ENCODE measurements at places on chromosomes 6 and 20.
A peak's percentile ranks its signal among the peaks of the same experiment; 100 is the strongest.

DNA sequence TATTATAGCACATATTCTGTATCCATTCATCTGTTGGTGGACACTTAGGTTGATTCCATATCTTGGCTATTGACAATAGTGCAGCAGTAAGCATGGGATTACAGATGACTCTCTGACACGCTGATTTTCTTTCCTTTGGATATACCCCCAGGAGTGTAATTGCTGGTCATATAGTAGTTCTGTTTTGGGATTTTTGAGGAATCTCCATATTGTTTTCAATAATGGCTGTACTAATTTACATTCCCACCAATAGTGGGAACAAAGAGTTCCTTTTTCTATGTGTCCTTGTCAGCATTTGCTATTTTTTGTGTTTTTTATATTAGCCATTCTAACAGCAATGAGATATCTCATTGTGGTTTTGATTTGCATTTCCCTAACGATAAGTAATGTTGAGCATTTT, 309.0 kb upstream of the JARID2 start:
- no peak for DNase-seq

DNA sequence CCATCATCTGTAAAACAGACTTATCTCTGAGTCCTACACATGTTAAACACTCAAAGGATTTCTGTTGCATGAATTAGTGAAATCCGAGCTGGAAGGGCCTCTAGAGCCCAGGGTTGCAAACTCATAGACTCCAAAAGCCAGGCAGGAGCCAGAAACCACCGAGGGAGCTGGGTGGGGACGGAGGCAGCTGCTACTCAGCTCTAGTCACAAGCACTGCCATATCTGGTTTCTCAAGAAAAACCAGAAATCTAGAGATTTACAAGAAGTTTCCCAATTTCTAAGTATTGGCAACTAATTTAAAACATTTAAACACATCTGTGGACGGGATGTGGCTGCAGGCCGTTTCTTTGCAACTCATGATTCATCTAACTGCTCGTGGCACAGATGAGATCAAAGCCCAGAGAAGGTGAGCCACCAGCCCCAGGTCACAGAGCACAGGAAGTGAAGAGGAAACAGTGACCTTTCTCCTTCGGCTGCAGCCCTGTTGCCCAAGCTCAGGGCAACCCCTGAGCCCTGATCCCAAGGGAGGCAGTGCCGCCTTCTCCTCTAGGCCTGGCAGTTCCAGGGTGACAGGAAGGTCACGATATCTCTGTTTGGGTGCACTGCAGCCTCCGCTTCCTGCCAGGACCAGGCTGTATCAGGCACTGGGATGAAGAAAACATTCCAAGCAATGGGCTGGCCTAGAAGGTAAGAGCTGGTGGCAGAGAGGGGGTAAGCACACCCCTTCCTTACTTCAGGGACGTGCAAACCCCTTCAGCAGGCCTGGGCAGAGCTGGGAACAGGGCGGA, 26.4 kb upstream of the PTGIS start:
- DNase-seq, result no peak

- DNase-seq, result no peak
These were observed 143.1 kb upstream of the INSM1 start for GRCh38 chr20:20224806-20225205.

DNA sequence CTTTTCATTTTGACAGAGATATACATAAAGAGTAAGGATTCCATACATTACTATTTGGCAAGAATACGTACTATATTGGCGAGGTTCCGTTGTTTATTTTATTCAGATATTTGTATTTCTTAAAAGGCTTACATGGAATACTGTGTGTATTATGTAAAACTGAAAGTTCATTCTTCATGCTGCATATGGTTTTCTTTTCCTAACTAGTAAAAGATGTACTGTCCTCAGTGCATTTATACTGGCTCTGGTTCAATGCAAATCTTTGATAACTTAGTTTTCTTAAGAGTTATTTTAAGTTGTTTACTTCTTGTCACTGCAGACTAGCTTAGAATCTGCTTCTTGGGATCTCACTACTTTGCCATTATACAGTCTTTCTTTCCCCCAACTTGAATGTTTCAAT, 42.0 kb downstream of the ADGRB3 start:
- no peak for DNase-seq

GRCh38 chr20:1127840-1128239, 9.4 kb downstream of the PSMF1 start:
- no peak for DNase-seq

DNA sequence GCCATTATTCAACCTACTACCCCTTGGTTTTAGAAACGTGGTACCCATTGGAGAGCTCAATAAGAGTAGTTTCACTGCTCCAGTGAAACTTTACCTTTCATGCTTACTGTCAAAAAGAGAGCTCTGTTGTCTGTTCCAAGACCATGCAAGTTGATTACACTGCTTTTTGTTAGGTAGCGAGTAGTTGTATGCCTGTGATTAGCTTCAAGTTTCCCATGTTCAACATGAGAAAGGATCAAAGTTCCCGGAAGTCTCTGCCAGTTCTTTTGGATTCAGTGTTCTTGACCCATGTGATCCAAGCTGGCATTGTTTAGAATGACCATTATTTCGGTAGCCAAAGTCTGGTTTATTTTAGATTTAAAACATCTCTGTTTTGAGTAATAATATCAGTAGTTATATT, 107.1 kb downstream of the ZFAND3 start:
- DNase-seq, result no peak

DNA sequence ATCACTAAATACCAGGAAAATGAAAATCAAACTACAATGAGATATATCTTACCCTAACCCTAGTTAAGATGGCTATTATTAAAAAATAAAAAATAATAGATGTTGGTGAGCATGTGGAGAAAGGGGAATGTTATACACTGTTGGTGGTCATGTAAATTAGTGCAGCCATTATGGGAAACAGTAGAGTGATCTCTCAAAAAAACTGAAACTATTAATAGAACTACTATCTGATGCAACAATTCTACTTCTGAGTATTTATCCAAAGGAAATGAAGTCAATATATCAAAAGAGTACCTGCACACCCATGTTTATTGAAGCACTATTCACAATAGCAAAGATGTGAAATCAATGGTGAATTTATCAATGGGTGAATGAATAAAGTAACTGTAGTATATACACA, 48.6 kb downstream of the HLA-A start:
- DNase-seq, result no peak

DNA sequence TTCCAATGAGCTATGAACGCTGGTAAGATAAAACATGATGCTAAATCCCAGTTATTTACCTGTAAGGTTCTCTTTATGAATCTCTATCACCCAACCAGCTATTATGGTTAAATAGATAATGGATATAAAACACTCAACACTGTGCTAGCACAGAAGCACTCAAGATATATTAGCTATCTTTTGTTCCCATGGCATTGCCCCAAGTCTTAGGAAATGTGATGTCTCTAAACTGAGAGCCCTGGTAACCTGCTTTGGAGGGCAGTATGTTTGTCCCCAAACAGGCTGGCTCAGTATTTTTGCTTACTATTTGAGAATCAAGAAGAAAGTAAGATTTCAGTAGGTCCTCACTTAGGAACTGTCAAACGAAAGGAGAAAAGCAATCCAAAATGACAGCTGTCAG, 90.5 kb downstream of the BTBD9 start:
- DNase-seq, result no peak

GRCh38 chr6:169589699-169590257, 112.1 kb downstream of the WDR27 start:
- DNase-seq, result no peak

GRCh38 chr6:16922282-16922681, 161.0 kb upstream of the ATXN1 start:
- DNase-seq, result no peak

DNA sequence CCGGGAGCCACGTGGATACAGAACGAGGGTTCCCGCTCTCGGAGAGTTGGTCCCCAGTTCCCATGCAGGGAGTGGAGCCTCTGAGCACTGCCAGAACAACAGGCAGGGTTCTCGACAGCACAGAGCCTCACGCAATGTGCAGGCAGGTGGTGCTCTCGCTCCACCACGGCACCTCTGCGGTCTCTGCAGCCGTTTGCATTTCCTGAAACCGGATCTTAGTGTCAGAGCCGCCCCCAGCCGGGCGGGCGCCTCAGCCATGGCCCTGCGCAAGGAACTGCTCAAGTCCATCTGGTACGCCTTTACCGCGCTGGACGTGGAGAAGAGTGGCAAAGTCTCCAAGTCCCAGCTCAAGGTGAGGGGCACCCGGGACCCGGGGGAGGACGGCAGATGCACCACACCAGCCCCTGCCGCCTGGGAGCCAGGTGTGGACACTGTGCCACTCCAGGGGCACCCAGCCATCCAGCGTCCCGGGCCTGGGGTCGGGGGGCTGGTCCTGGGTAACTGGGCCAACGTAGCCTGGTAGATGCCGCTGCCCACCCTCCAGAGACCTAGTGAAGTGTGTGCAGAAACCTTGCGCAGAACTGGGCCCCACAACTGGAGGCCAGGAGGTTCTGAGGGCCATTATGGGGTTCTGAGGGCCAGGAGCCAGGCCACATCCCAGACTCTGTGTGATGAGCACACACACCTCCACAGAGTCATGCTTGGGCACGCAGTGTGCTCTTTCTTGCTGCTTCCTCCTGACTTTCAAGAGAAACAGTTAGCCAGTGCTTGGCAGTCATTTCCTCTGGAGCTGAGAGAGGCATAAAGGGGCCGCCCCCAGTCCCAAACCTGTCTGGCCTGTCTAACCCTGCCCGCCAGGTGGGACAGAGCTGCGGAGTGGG, at the start of gene DEF6:
DEF6 (plus strand) TSS at position 218 of the 881 bp plus-strand sequence; CDS start at position 257, 39 bp downstream.
- peak; percentile 78 for DNase-seq

- DNase-seq, result no peak
These were observed 19.1 kb upstream of the BNIP5 start for GRCh38 chr6:36355819-36356218.

GRCh38 chr6:105645958-105646357, 243.1 kb upstream of the PREP start:
- no peak for DNase-seq

- DNase-seq, result no peak
These were observed 151.3 kb downstream of the LCA5 start for GRCh38 chr6:79385893-79386292.

DNA sequence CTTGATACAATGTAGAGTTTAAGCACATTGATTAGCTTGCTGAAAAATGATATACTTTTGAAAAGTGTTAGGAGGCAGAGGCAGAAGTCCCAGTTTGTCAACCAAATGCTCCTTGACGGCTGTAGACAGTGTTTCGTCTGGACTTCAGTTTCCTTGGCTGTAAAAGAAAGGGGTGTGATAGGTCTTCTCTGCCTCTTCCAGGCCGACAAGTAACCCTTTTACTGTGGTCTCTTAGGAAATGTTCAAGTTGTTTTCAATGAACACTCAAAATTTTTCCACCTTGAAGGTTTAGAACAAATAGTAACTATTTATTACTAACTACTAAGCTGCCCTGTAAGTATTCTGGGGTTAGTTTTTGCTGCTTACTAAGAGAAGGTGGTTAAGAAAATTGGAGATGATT, 122.4 kb downstream of the IRF4 start:
- no peak for DNase-seq

DNA sequence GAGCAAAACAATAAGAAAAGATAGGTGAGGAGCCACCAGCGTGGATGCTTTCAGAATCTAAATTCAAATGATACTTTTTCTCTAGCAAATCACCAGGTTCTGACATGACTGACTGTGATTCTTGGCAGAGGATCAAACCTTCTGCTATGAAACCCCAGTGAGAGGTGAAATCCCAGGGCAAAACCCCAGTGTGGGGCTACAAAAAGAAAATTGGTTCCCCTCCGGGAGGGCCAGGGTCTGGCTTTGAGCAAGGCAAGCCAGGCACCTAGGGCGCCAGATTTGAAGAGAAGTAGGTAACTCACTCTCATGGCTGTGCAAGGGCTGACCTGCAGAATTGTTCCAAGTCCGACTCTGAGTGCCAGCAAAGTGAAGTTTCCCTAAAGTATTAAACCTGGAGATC, 20.2 kb upstream of the RALGAPA2 start:
- no peak for DNase-seq

- no peak for DNase-seq
These were observed 18.8 kb downstream of the RBL1 start for GRCh38 chr20:37077009-37077408.

DNA sequence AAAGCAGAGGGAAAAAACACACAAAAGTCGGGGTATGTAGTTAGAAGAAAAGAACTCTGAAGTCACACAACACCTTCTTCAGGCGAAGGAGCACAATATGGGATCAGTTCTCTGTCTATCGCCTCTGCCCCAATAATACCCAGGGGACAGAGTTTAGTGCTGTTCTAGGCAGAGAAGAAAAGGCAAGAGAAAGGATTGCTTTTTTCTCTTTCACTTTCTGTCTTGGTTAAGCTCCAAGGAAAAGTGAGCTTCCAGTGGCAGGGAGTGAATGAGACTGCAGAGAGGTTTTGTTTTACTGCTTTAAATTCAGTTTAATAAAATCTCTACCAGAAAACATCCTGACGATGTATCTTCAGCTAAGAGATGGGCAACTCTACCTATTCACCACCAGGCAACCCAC, 86.6 kb upstream of the STXBP5 start:
- no peak for DNase-seq

- DNase-seq, result no peak
These were observed 1.5 kb downstream of the SLC9A8 start for GRCh38 chr20:49814057-49814694.

DNA sequence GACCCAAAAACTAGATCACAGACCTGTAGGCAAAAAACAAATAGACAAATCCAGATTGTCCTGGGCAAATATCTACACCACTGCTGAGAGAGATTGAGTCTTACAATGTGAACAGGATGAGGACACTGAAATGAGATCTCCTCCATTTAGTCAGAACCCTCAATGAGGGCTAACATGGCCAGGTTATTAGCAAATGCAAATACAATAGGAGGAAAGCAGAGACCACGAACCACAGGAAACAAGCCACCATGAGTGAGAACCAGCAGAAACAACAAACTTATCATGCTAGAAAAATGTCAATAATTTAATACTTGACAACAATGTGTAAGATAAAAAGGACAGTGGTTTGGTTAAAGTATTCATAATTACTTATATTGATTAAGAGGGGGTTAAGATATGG, 162.8 kb downstream of the SYNE1 start:
- DNase-seq, result no peak

DNA sequence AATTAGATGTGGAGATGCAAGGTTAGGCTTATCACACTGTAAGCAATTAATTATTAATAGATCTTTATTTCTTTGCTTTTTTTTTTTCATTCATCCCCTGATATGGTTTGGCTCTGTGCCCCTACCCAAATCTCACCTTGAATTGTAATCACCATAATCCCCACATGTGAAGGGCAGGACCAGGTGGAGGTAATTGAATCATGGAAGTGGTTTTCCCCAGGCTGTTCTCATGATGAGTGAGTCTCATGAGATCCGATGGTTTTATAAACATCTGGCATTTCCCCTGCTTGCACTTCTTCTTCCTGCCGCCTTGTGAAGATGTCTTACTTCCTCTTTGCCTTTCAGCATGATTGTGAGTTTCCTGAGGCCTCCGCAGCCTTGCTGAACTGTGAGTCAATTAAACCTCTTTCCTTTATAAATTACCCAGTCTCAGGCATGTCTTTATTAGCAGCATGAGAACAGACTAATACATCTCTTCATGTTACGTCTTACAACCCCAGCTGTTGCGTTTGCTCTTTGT, 333.8 kb downstream of the CDH26 start:
- DNase-seq, result no peak

GRCh38 chr6:138986578-138986977, 1.5 kb downstream of the REPS1 start:
- no peak for DNase-seq

GRCh38 chr6:43455531-43456428, at the start of gene DLK2:
Gene DLK2, minus strand, starts transcription at chr6:43455548. Its CDS starts 723 bp downstream, at chr6:43454825.
- no peak for DNase-seq

All from ACHN (cell line).